Left ventricle myocardium inferior (tissue), 1 donor: ENCODE measurements at places on chromosomes 12 and 14.

- no peaks in the 10 kb centered on the region for H3K4me1 ChIP-seq
- no peak overlapping the region for H3K4me3 ChIP-seq
- H3K36me3 ChIP-seq = no peaks in the 10 kb centered on the region
- no peaks in the 10 kb centered on the region for H3K27me3 ChIP-seq
Measured at GRCh38 chr12:28905220-28905955, 243.7 kb upstream of the FAR2 start.

GRCh38 chr12:46108721-46109120 is 118.3 kb upstream of the SCAF11 start:
- H3K4me3 ChIP-seq = no peak overlapping the region
- peaks cover 12% of the 10 kb centered on the region for H3K4me1 ChIP-seq
- no peak overlapping the region for H3K27ac ChIP-seq
- no peak for DNase-seq

DNA sequence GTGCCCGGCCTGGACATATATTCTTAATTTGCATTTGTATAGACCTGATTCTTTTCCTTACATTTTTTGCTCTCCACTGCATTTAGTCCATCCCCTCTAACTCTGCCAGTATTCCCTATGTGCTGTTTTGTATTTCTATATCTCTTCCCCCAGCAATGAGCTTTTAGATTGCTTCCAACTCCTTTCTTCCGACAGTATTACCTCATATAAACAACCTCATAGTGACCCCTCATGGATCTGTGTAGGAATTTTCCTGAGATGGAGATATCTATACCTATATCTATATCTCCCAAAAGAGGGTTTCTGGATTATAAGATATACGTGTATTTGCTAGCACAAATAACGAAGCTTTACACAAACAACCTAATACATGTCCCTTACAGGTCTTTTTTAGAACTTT is 161.9 kb downstream of the CRADD start:
- DNase-seq = no peak
- no peaks in the 10 kb centered on the region for H3K36me3 ChIP-seq
- H3K27me3 ChIP-seq = no peaks in the 10 kb centered on the region

GRCh38 chr14:102969060-102969791 is 46.8 kb downstream of the AMN start:
- no peak overlapping the region for H3K27ac ChIP-seq
- peaks cover 100% of the 10 kb centered on the region for H3K36me3 ChIP-seq
- no peaks in the 10 kb centered on the region for H3K27me3 ChIP-seq
- no peaks in the 10 kb centered on the region for H3K4me1 ChIP-seq
- no peak for DNase-seq
- H3K4me3 ChIP-seq = no peak overlapping the region

DNA sequence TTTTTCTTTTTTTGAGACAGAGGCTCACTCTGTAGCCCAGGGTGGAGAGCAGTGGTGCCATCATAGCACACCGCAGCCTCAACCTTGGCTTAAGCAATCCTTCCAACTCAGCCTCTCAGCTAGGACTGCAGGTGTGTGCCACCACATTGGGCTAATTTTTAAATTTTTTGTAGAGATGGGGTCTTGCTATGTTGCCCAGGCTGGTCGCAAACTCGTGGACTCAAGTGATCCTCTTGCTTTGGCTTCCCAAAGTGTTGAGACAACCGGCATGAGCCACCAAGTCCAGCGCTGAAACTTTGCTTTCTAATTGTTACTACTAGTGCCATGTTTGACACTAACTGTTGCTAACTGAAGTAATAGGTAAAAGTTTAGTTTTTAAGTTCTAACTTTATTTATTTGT is 8.0 kb downstream of the RNF10 start:
- DNase-seq = no peak
- peaks cover 27% of the 10 kb centered on the region for H3K36me3 ChIP-seq
- no peak overlapping the region for H3K4me3 ChIP-seq
- H3K4me1 ChIP-seq = peaks cover 100% of the 10 kb centered on the region

GRCh38 chr12:94592080-94592479 is 58.3 kb downstream of the TMCC3 start:
- H3K4me3 ChIP-seq = no peak overlapping the region
- no peak for DNase-seq
- peak overlapping the region; percentile 55 for H3K27ac ChIP-seq

- no peaks in the 10 kb centered on the region for H3K4me1 ChIP-seq
- no peak for DNase-seq
- H3K4me3 ChIP-seq = no peak overlapping the region
- no peak overlapping the region for H3K27ac ChIP-seq
Measured at GRCh38 chr12:128959901-128960300, 106.6 kb downstream of the GLT1D1 start.

DNA sequence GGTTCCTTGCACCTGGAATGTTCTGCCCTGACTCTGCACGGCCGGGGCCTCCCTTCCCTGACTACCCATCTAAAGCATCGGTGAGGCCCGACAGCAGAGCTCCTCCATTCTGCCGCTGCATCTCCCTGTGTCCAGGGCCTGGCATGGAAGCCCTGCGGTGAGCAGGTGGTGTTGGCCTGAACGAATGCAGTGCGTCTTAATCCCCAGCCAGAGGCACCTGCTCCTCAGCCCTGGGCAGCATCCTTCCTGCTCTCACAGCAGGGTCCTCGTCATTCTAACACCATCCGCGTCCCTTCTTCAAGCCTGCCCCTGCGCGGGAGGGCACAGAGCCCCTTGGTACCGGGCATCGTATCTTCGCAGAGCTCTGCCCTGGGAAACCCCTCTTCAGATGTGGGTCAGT is 15.4 kb downstream of the BEGAIN start:
- H3K27ac ChIP-seq = no peak overlapping the region
- H3K4me3 ChIP-seq = no peak overlapping the region
- no peak for DNase-seq
- H3K36me3 ChIP-seq = no peaks in the 10 kb centered on the region

GRCh38 chr14:105056303-105056831 is 8.9 kb downstream of the GPR132 start:
- peaks cover 31% of the 10 kb centered on the region for H3K4me1 ChIP-seq
- no peak for DNase-seq
- no peaks in the 10 kb centered on the region for H3K36me3 ChIP-seq
- H3K4me3 ChIP-seq = no peak overlapping the region
- H3K27ac ChIP-seq = no peak overlapping the region

- H3K4me3 ChIP-seq = no peak overlapping the region
- H3K4me1 ChIP-seq = peaks cover 56% of the 10 kb centered on the region
- H3K27me3 ChIP-seq = no peaks in the 10 kb centered on the region
Measured at GRCh38 chr14:24868389-24868788, 181.6 kb downstream of the STXBP6 start.

- H3K27ac ChIP-seq = no peak overlapping the region
- H3K27me3 ChIP-seq = no peaks in the 10 kb centered on the region
- no peaks in the 10 kb centered on the region for H3K36me3 ChIP-seq
- H3K4me1 ChIP-seq = peaks cover 91% of the 10 kb centered on the region
- no peak for DNase-seq
Measured at GRCh38 chr12:2409656-2410265, 357.0 kb downstream of the CACNA1C start.

DNA sequence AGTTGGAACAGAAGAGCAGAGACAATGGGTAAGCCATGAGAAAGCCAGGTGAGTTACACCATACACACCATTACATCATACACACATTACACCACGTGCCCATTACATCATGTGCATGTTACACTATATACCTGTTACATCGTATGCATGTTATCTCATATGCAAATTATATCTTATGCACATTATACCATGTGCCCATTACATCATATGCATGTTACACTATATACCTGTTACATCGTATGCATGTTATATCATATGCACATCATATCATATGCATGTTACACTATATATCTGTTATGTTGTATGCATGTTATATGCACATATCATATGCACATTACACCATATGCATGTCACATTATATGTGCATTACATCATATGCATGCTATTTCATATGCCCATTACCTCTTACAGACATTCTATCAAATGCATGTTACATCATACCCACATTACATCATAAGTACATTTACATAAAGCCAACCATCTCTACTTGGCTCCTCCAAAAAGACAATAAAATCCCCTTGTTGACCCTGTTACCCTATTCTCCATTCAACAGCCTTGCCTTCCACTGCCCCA is 207.2 kb downstream of the KSR2 start:
- H3K27me3 ChIP-seq = peaks cover 36% of the 10 kb centered on the region
- no peaks in the 10 kb centered on the region for H3K4me1 ChIP-seq
- no peaks in the 10 kb centered on the region for H3K36me3 ChIP-seq
- no peak for DNase-seq
- no peak overlapping the region for H3K4me3 ChIP-seq

DNA sequence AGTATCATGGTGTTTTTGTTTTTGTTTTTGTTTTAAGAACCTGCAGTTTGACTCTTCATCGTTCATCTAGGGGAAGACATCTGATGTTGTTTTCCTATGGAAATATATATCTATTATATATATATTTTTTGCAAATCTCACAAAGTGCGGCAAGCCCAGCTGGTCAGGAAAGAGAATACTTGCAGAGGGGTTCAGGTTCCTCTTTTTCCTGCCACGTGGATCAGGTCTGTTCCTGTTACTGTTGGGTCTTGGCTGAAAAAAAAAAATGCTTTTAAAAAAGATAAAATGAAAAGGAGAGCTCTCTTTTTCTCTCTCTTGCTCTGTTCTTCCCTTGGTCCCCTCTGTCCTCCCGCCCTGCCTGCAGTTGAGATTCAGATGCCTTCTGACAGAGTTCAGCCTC is 179.4 kb upstream of the BCL2L14 start:
- H3K27me3 ChIP-seq = no peaks in the 10 kb centered on the region
- H3K27ac ChIP-seq = peak overlapping the region; percentile 31
- H3K4me1 ChIP-seq = peaks cover 16% of the 10 kb centered on the region
- no peak for DNase-seq
- peaks cover 44% of the 10 kb centered on the region for H3K36me3 ChIP-seq

- no peak for DNase-seq
- no peaks in the 10 kb centered on the region for H3K27me3 ChIP-seq
- H3K4me1 ChIP-seq = peaks cover 92% of the 10 kb centered on the region
- H3K36me3 ChIP-seq = no peaks in the 10 kb centered on the region
- peak overlapping the region; percentile 95 for H3K4me3 ChIP-seq
Measured at GRCh38 chr12:106138357-106138632, 459 bp downstream of the NUAK1 start.

DNA sequence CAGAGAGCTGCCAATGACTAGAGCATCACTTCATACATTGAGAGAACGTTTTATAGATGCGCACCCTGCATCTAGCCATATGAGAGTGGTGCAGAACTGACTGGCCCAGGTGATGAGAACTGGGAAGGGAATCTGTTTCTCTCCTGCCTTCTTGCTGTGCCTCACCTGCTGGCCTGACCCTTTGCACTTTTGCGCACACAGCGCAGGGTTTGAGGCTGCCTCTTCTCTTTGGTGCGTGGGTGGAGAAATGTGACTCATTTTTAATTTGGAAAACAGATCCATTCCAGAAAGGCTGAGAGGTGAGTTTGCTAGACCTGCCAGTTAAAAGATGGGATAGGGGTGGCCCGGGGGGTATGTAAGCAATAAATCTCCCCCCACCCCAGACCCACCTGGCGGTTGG is 453 bp upstream of the ESRRB start:
- DNase-seq = no peak
- H3K36me3 ChIP-seq = no peaks in the 10 kb centered on the region
- peaks cover 76% of the 10 kb centered on the region for H3K27me3 ChIP-seq

DNA sequence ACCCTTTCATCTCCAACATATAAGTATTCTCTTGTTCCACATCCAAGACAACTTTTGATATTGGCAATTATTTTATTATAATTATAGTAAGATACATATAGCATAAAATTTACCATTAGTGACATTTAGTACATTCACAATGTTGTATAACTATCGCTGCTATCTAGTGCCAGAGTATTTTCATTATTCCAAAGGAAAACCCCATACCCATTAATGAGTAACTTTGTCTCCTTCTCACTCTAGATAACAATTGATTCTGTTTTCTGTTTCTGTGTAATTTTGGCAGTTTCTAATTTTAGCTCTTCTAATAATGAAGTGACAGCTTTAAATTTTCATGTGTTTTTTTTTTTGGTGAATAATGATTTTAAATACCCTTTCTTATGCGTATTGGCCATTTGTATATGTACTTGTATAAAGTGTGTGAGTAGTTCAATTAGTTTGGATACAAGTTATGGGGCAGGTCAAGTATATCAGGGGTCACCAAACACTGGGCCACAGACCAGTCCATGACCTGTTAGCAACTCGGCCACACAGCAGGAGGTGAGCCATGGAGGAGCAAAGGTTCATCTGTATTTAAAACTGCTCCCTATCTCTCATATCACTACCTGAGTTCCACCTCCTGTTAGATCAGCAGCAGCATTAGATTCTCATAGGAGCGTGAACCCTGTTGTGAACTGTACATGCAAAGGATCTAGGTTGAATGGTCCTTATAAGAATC is 97.2 kb upstream of the SYT1 start:
- H3K27ac ChIP-seq = no peak overlapping the region
- no peak for DNase-seq
- H3K27me3 ChIP-seq = no peaks in the 10 kb centered on the region
- no peaks in the 10 kb centered on the region for H3K4me1 ChIP-seq

DNA sequence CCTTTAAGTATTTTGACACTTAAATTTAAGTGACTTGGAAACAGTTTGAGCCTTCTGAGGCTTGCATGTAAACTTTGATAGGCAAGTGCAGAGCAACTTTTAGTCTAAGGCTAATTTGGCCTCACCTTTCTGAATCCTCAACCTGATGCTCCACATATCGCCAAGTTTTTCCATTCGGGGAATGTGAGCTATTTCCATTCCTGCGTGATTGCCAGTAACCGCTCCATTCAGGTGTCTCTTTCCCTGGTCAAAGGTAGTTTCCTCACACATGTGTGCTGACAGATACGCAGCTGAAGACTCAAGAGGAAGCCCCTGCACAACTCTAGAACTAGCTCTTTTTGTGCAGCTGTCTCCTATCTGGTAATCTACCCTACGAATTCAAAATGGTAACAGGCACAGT is 25.4 kb upstream of the FUT8 start:
- no peaks in the 10 kb centered on the region for H3K27me3 ChIP-seq
- H3K27ac ChIP-seq = no peak overlapping the region

DNA sequence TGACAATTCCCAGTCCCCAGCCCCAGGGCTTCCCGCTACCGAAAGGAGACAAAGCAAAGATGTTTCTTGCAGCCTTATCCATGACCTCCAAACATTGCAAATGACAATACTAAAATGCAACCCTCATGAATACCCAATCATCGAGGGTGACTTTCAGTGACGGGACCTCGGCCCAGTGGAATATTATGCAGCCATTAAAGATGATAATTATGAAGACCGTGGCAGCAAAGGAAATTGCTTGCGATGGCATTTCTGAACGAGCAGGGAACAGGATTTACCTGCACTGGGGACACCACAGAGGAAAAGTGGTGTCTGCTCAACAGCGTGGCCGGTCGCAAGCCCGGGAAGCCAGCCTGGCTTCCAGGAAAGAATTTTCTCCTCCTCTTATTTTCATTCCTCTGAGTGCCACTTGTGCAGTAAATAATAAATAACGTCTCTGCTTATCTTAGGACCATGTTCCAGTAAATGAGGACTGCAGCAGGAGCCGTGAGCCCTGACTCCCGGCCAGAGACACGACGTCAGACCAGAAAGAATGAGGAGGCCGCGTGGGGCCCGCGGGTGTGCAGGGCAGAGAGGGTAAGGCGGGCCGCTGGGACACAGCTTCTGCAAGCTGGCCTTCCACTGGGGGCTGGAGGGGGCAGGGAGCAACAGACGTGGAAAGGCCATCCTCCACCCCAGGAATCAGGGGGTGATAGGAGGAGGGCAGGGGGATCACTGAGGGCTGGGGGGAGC is 6.6 kb downstream of the C14orf180 start:
- peaks cover 66% of the 10 kb centered on the region for H3K27me3 ChIP-seq
- H3K4me3 ChIP-seq = no peak overlapping the region
- H3K4me1 ChIP-seq = peaks cover 62% of the 10 kb centered on the region
- peak overlapping the region; percentile 95 for H3K27ac ChIP-seq
